Nucleus accumbens (tissue), 56 donors: ENCODE measurements at places on chromosomes 12 and 14.

DNA sequence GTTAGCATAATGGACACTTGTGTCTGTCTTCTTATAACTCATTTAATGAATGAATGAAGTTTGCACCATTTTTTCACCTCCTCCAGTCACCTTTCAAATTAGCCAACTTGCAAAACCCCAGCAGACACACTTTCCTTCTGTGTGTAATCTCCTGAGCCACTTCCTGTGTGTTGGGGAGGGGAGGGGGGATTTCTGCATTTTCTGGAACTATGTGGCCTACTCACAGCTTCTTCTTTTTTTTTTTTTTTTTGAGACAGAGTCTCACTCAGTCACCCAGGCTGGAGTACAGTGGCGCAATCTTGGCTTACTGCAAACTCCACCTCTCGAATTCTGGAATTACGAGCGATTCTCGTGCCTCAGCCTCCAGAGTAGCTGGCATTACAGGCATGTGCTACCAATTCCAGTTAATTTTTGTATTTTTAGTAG, 4.1 kb upstream of the SERPINA1 start:
- DNase-seq = no peak

- DNase-seq = no peak
These were observed 47.9 kb downstream of the RPH3A start for GRCh38 chr12:112839386-112839972.

- DNase-seq = no peak
These were observed 16.3 kb downstream of the DYNC1H1 start for GRCh38 chr14:101980700-101981099.

GRCh38 chr12:40734276-40734675, 42.0 kb downstream of the CNTN1 start:
- DNase-seq = no peak

DNA sequence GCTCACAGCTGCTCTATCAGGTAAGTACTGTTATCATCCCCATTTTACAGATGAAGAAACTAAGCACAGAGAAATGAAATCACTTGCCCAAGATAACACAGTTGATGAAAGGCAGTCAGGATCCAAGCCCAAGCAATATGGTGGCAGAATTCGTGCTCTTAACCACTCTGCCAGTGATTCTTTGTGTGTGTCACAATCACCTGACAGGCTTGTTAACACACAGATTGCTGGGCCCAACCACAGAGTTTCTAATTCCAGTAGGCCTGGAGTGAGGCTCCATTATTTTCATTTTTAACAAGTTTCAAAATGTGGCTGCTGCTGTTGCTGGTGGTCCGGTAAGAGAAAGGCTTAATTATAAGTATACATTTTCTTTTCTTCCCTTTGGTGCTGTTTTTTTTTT, 134.2 kb downstream of the TGFB3 start:
- no peak for DNase-seq

DNA sequence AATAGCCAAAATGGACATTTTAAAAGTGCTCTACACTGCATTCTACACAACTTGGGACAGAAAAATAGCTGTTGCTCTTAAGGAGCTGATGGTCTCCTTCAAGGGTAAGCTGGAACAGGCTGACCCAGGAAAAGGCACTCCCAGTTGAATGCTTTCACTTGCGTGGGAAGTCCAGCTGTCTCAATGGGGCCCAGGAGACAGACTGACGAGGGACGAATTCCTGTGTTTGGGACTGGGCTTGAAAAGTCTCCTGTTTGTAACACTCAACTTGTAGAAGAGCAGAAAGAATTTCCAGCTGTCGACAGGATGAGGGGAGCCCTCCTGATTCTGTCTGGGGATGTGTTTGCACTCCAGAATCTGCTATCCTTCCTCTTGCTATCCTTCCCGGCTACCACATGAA, 180.8 kb downstream of the ZFP36L1 start:
- DNase-seq = no peak
